ENCODE measurements at places on chromosomes 11 and 22.

GRCh38 chr11:93194673-93195291, 3.0 kb downstream of the SLC36A4 start:
- no peak for DNase-seq

DNA sequence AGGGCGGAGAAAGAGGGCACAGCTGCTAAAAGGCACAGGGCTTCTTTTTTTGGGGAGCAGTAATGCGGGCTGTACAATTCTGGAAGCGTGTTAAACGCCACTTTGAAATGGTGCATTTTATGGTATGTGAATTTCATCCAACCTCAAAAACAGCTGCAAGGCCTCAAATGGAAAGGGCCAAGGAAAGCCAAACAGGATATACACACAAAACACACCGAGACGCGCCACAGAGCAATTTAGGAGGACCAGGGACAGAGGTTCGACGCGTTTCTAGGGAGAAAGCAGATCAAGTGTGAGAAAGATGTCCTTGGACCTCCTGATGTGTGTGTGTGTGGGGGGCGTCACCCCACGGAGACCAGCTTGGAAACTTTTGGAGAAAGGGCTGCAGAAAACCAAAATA, 31.1 kb downstream of the TSPAN4 start:
- DNase-seq, result no peak

DNA sequence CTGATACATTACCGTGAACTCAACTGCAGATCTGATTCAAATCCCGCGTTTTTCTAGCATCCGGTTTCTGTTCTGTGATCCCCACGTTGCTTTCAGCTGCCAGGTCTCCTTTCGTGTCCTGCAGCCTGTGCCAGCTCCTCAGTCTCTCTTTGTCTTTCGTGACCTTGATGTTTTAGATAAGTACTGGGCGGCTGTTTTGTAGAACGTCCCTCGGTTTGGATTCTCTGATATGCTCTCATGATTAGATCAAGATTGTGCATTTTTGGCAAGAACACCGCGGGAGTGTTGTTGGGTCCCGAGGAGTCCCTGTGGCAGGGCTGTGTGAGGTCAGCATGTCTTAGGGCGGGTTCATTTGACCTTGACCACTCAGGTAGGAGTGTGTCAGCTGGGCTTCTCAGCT, 38.6 kb downstream of the KCNQ1 start:
- DNase-seq, result no peak

- no peak for DNase-seq
Observed at GRCh38 chr11:122131126-122131525, 15.1 kb upstream of the BLID start.

DNA sequence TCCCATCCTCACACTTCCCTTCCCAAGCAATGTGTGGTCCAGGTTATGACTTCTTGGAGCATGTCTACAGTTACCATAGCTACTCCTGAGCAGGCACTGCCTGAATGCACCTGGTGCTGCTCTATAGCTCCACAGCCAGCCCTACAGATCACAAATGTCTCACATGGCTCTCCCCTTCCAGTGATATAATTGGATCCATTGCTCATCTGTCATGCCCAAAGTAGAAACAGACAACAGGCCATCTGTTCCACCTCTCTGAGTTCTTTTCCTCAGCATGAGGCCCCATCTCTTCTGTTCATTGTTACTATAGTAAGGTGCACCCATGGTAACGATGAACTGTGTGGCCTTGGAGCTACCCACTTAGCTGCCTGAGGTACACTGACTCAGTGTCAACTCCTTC, 320.3 kb upstream of the ZC3H12C start:
- DNase-seq, result peak; percentile 81

- DNase-seq, result no peak
Observed at GRCh38 chr22:28282405-28283067, 363.5 kb upstream of the PITPNB start.

GRCh38 chr22:38481162-38481870, 13.4 kb downstream of the KDELR3 start:
- no peak for DNase-seq

DNA sequence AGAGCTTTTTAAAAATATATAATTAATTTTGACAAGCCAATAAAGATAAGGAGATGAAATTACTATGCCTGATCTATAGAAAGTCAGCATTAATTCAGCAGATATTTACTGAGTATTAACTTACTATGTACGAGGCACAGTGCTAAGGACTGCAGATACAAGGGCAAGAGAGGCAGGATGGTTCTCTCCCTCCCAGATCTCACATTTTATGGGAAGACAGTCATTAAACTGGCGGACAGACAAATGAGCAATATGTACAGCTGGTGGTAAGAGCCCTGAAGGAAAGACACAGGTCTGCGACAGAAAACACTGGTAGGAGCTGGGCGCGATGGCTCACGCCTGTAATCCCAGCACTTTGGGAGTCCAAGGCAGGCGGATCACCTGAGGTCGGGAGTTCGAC, 36.8 kb downstream of the MCHR1 start:
- DNase-seq, result no peak

- DNase-seq, result no peak
Observed at GRCh38 chr11:65488273-65489034, 10.4 kb upstream of the MALAT1 start.

DNA sequence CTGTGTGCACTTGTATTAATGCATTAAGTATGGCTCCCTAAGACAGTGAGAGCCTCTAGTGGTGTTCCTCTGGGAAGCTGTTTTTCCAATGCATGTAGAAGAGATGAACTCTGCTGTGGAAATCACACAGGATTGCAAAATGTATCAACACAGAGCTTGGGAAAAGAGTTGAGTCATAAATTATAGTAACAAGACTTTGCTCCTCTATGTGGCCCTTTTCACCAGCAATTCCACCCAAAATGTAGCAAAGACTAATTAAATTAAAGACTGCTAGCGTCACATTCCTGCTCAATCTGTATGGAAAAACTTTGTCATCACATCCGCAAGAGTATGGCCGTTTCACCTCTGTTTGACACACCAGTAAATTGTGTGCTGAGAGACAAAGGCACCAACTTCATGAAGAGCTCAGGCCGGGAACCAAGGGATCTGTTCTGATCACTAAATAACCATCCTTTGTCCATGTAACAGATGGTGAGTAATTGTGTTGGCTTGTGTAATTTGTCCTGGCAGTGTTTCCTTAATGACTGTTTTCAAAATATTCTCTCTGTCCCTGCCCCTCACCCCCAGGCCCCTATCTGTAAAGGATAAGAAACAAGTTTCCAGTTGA, 209.2 kb upstream of the SORL1-AS1 start:
- no peak for DNase-seq

- DNase-seq, result no peak
Observed at GRCh38 chr11:115700981-115701875, 197.0 kb upstream of the CADM1 start.

Measured in NCI-H1105 (cell line).